SK-N-DZ (cell line): ENCODE measurements at places on chromosomes 4 and X.

GRCh38 chr4:48173056-48173991 is 39.3 kb upstream of the TXK start:
- no peak for DNase-seq

DNA sequence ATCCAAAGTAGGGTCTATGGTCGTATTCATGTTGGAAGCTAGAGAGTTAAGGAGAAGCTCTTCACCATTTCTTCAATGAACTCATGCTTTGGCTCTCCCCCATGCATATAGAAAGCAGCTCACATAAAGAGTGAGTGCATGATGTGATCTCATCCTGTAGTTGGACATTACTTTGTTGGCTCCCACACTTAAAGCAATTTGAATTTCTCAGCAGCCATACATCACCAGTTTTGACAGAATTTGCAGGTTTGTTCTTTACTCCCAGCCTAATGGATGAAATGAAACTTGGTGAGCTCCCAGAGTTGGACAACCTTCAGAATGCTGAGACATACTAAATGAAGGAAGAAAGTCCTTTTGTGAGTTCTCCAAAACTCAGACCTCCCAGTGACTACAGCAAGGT is 613.5 kb downstream of the IQCM start:
- DNase-seq, result no peak

DNA sequence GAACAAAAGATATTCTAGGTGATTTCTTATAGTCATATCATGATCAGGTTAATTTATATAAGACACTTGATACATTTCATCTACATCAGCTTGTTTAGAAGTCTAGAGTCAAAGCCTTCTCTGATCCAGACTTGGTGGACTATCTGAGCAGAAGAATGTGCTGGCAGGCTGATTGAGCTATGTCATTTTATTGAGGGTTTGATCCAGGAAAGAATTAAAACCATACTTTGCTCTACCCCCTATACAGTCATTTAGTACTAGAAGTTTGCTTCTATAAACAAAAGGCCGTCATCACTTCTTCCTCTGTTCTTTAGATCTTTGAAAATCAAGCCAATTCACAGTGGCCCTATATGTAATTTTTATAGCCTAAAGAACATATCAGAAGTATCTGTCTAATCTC is 173.1 kb upstream of the PITX2 start:
- no peak for DNase-seq

DNA sequence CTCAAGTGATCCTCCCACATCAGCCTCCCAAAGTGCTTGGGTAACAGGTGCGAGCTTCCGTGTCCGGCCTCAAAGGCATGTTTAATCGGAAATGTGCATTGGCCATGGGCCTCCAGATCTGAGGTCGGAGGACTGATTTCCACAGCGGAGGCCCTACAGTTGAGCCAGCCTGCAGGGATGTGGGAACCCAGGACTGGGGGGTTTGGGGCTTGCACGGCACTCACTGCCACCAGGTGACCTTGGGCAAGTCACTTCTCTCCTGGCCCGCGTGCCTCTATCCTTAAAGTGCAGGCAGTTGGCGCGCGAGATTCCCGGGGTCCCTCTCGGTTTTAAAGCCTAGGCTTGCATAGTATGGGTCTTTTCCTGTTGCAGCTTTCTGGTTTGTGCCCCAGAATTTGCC is 18.3 kb upstream of the WFS1 start:
- DNase-seq, result no peak

DNA sequence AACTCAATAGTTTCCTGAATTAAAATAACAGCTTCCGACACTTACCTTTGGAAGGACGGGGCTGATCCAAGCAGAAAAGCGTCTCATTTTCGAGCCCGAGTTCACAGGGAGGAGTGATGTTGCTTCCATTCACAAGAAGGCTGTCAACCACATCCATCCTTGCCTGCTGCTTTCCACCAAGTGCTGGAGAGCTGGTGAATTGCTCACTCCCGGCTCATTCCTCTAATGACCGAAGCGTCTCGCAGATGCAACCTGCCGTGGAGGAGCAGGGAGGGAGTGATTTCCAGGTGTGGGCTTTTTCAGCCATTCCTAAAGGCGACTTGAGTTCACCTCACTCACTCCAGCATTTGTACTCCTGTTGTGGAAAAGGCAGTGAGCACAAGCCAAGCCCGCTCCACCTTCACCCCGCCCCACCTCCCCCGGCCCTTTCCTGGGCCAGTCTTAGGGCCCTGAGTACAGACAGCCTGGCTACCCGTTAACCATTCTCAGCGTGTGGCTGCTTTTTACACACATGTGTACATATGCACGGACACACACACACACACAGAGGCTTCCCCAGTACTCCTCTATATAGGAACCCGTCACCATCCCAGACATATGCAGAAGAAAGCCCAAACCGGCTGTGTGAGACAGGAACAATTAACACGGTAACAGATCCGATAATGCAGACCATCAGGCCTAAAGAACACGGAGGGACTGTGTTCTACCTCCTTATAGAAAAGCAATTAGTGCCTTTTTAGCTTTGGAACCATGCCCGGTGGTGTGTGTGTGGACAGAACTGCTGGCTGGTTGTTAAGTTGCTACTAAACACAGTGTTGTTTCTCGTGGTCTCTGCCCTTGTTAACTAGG is at the start of gene CCKAR:
TSS of gene CCKAR (minus strand) at position 374 of the 849 bp plus-strand sequence. CDS start at position 157, 217 bp downstream.
- no peak for DNase-seq

- DNase-seq, result no peak
Observed at GRCh38 chrX:71617742-71618141, 569 bp downstream of the CXCR3 start.

DNA sequence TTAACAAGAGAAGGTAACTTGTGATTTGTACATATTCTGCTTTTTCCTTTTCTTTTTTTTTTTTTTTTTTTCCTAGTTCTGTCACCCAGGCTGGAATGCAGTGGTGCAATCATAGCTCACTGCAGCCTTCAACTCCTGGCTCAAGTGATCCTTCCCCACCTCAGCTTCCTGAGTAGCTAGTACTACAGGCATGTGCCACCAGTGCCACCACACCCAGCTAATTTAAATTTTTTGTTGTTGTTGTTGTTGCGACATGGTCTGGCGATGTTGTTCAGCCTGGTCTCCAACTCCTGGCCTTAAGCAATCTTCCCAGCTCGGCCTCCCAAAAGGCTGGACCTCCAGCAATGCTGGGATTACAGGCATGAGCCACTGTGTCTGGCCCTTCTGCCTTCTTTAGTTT is 1.5 kb upstream of the TACR3 start:
- no peak for DNase-seq

- DNase-seq, result no peak
Observed at GRCh38 chrX:134747006-134747405, 88.7 kb upstream of the PLAC1 start.
